ENCODE measurements at places on chromosomes 11 and 22.
A peak's percentile ranks its signal among the peaks of the same experiment; 100 is the strongest.

DNA sequence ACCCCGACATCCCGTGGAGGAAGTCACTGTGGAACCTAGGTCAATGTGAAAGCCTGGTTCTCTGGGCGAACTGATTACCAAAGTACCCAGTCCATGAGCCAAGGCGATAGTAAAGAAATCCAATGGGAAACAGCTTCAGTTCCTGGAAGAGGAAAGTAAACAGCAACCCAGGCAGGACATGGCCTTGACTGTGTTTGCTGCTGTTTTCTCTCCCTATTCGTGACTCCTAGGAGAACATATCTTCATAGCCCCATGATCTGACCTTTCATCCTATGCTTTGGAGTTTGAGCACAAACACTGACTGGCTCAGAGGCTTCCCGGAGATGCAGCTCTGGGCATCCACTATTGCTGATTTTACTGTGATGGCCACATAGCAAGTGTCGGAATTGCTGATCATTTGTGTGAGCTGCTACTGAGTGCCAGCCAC lies 45.1 kb downstream of the LRFN4 start:
- H3K27ac ChIP-seq: no peak overlapping the region
- H3K4me1 ChIP-seq: peaks cover 5% of the 10 kb centered on the region
- H3K36me3 ChIP-seq: no peaks in the 10 kb centered on the region
- H3K4me3 ChIP-seq: no peak overlapping the region
- H3K27me3 ChIP-seq: no peaks in the 10 kb centered on the region
- no peak for DNase-seq

- no peaks in the 10 kb centered on the region for H3K36me3 ChIP-seq
- H3K4me3 ChIP-seq: no peak overlapping the region
- no peak for DNase-seq
- H3K27me3 ChIP-seq: no peaks in the 10 kb centered on the region
- H3K4me1 ChIP-seq: no peaks in the 10 kb centered on the region
- no peak overlapping the region for H3K27ac ChIP-seq
These were observed 957.6 kb upstream of the CCDC90B start for GRCh38 chr11:84243629-84244263.

DNA sequence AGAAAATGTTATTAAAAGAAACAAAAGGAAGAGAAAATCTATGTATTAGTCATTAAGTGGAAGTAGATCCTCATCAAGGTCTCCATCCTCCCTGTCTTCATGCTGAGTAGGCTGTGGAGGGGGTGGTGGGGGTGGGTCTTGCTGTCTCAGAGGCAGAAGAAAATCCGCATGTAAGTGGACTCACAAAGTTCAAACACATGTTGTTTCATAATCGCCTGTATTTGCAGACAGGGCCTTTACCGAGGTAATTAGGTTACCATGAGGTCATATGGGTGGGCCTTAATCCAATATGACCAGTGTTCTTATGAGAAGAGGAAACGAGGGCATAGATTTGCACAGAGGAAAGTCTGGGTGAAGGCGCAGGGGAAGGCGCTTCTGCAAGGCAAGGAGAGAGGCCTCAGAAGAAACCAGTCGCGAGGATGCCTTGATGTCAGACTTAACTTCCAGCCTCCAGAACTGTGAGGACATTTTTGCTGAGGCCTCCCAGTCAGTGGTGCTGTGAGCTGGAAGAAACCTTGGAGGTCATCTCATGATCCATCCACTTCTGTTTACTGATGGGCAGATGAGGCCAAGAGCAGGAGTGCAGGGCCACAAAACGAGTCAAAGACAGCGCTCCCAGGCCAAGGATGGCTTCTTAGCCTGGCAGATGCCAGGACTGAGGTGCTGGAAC lies 49.3 kb upstream of the THY1 start:
- DNase-seq: peak; percentile 40
- no peak overlapping the region for H3K27ac ChIP-seq
- H3K36me3 ChIP-seq: no peaks in the 10 kb centered on the region

DNA sequence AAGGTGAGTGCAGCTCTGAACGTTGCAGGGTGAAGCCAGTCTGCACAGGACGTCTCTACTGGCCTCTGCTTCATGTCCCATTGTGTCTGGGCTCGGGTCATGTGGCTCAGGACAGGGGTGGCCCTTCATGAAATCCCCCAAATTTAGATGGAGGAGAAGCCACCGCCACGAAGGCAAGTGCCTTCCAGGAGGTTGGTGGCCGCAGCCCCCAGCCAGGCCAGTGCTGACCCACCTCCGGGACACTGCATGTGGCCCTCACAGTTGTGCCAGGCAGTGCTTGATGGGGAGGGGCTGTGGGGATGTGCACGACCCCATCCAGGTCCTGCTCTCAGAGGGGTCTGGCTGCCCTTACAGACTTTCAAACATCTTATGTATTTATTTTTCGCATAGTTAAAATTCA lies 1311.1 kb downstream of the BRD1 start:
- no peak for DNase-seq
- H3K4me3 ChIP-seq: no peak overlapping the region
- H3K4me1 ChIP-seq: no peaks in the 10 kb centered on the region
- no peaks in the 10 kb centered on the region for H3K27me3 ChIP-seq

GRCh38 chr22:28408709-28409108 lies 270.9 kb downstream of the TTC28 start:
- no peaks in the 10 kb centered on the region for H3K27me3 ChIP-seq
- DNase-seq: no peak
- H3K36me3 ChIP-seq: no peaks in the 10 kb centered on the region
- no peak overlapping the region for H3K27ac ChIP-seq
- H3K4me1 ChIP-seq: no peaks in the 10 kb centered on the region
- no peak overlapping the region for H3K4me3 ChIP-seq

- peak; percentile 79 for DNase-seq
- peaks cover 6% of the 10 kb centered on the region for H3K36me3 ChIP-seq
- H3K4me3 ChIP-seq: no peak overlapping the region
- H3K4me1 ChIP-seq: no peaks in the 10 kb centered on the region
These were observed 13.3 kb downstream of the MPST start for GRCh38 chr22:37032535-37033460.

DNA sequence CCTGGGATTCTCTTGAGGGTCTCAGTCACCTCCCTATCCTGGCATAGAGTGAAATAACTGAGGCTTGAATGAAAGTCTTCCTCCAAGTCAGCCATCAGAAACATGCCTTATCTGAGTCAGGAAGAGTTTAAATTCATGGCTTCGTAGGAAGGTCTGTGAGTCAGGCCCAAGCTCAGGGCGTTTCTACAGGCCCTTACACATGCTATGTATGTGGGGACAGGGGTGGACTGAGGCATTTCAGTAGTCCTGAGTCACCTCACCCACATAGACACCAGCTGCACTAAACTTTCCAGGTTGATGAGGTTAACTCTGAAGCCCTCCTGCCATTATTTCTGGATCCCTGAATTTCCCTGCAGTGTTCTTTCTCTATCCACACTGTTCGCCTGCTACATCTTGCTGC lies 134.6 kb upstream of the RCN1 start:
- no peak for DNase-seq
- no peaks in the 10 kb centered on the region for H3K36me3 ChIP-seq
- H3K4me1 ChIP-seq: no peaks in the 10 kb centered on the region
- no peak overlapping the region for H3K27ac ChIP-seq
- no peak overlapping the region for H3K4me3 ChIP-seq

- no peaks in the 10 kb centered on the region for H3K36me3 ChIP-seq
- no peaks in the 10 kb centered on the region for H3K27me3 ChIP-seq
- no peak for DNase-seq
- H3K4me1 ChIP-seq: no peaks in the 10 kb centered on the region
These were observed 228.0 kb downstream of the CADM1 start for GRCh38 chr11:115276191-115276590.

DNA sequence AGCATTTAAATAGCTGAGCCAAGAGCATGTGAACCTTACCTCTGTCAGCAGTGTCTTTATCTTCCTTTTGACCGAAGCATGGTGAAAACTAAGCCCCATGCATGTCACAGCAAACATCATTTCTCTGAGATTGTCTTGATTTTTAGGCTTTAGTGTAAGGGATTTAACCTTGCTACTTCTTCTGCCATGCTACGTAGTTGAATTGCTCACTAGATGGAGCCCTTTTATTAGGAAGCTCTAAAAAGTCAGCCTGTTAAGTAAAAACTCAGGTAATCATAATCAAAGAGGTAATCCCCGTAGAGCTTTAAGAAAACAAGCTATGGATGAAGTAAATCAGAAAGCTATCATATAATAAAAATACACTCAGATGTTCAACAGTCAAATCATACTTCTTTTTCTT lies 149.5 kb downstream of the PGR start:
- no peaks in the 10 kb centered on the region for H3K4me1 ChIP-seq
- peak; percentile 59 for DNase-seq
- no peak overlapping the region for H3K27ac ChIP-seq
- H3K27me3 ChIP-seq: no peaks in the 10 kb centered on the region

GRCh38 chr11:29258411-29258810 lies 758.4 kb downstream of the KCNA4 start:
- DNase-seq: no peak
- no peaks in the 10 kb centered on the region for H3K4me1 ChIP-seq
- no peak overlapping the region for H3K27ac ChIP-seq
- no peaks in the 10 kb centered on the region for H3K27me3 ChIP-seq

- peaks cover 8% of the 10 kb centered on the region for H3K36me3 ChIP-seq
- peak; percentile 28 for DNase-seq
- peaks cover 20% of the 10 kb centered on the region for H3K4me1 ChIP-seq
These were observed 2.2 kb upstream of the RPS6KA4 start for GRCh38 chr11:64356498-64357411.

GRCh38 chr11:92295175-92296137 lies 70.8 kb downstream of the FAT3 start:
- DNase-seq: peak; percentile 65
- H3K27ac ChIP-seq: no peak overlapping the region
- peaks cover 3% of the 10 kb centered on the region for H3K4me1 ChIP-seq
- no peaks in the 10 kb centered on the region for H3K27me3 ChIP-seq
- H3K4me3 ChIP-seq: no peak overlapping the region
- H3K36me3 ChIP-seq: no peaks in the 10 kb centered on the region

DNA sequence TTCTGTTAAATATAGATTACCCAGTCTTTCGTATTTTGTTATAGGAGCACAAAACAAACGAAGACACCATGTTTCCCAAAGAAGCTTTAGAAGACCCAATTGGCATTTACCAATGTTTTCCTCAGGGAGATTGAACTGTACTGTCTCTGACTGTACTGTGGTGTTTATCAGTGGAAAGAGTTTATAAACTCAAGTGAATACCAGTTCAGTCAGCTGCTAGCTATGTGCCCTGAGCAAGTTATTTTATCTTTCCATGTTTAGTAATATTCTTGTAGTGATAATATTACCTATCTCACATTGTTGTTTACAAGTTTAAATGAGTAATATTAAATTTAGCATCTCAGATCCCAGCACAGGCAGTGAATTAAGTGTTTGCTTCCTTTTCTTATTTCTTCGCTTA lies 773.2 kb downstream of the KCNA4 start:
- no peak for DNase-seq
- H3K27me3 ChIP-seq: no peaks in the 10 kb centered on the region
- H3K27ac ChIP-seq: no peak overlapping the region
- H3K36me3 ChIP-seq: no peaks in the 10 kb centered on the region

GRCh38 chr22:38139901-38140300 lies 29.4 kb upstream of the BAIAP2L2 start:
- no peak for DNase-seq
- peaks cover 8% of the 10 kb centered on the region for H3K4me1 ChIP-seq
- H3K27ac ChIP-seq: no peak overlapping the region
- H3K4me3 ChIP-seq: no peak overlapping the region

GRCh38 chr11:111137846-111138245 lies 107.7 kb upstream of the POU2AF2 start:
- H3K4me3 ChIP-seq: no peak overlapping the region
- H3K4me1 ChIP-seq: no peaks in the 10 kb centered on the region
- no peaks in the 10 kb centered on the region for H3K36me3 ChIP-seq
- no peak overlapping the region for H3K27ac ChIP-seq

GRCh38 chr11:75536786-75537641 lies 11.3 kb upstream of the GDPD5 start:
- no peaks in the 10 kb centered on the region for H3K36me3 ChIP-seq
- no peak overlapping the region for H3K27ac ChIP-seq
- H3K4me3 ChIP-seq: no peak overlapping the region
- H3K27me3 ChIP-seq: peaks cover 12% of the 10 kb centered on the region

DNA sequence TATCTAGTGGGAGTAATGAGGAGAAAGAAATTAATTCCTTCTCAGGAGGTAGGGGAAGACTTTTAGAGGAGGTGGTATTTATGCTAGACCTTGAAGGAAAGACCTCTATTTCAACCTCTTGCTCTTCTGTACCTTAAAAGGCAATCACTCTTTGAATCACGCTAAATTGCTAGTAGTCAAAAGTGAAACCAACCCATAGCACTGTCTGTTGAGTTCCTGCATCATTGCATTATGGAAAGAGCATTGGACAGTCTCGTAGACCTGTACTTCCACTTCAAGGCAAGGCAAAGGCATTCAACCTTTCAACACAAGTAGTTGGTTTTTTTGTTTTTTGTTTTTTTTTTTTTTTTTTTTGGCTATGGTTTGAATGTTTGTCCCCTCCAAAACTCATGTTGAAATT lies 770.4 kb downstream of the ETS1 start:
- no peak overlapping the region for H3K4me3 ChIP-seq
- DNase-seq: no peak
- no peaks in the 10 kb centered on the region for H3K36me3 ChIP-seq
- H3K27ac ChIP-seq: no peak overlapping the region

GRCh38 chr11:45648931-45649330 lies 16.5 kb downstream of the CHST1 start:
- H3K27ac ChIP-seq: no peak overlapping the region
- no peak overlapping the region for H3K4me3 ChIP-seq
- DNase-seq: no peak

DNA sequence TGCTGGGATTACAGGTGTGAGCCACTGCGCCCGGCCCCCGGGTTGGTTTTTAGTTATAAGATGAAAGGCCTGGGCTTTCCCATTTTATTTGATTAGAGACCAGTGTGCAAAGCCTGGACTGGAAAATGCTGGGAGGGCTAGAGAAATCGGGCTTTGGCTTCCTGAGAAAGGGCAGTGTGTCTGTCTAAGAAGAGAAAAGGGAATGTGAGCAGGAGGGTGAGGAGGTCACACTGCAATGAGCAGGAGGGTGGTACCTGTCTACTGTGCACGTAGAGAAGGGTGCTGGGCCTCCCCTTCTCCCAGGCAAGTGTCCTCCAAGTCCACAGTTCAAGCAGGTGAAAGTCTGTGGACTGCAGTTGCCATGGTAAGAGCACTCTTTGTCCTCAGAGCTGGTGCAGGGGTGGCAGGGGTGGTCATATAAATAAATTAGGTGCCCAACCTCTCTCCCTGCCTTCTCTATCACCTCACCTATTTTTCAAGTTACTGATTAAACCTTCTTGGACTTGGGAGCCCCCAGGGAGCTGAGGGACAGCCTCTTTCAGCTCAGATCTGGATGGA lies 30.8 kb downstream of the SLC5A1 start:
- peaks cover 2% of the 10 kb centered on the region for H3K27me3 ChIP-seq
- H3K27ac ChIP-seq: no peak overlapping the region
- DNase-seq: no peak
- H3K36me3 ChIP-seq: no peaks in the 10 kb centered on the region

- no peak overlapping the region for H3K4me3 ChIP-seq
- peak; percentile 59 for DNase-seq
- H3K27ac ChIP-seq: no peak overlapping the region
- no peaks in the 10 kb centered on the region for H3K4me1 ChIP-seq
- H3K27me3 ChIP-seq: no peaks in the 10 kb centered on the region
These were observed 27.9 kb upstream of the ABCC8 start for GRCh38 chr11:17504330-17505107.

GRCh38 chr11:28632338-28632737 lies 524.1 kb downstream of the METTL15 start:
- H3K36me3 ChIP-seq: no peaks in the 10 kb centered on the region
- H3K27me3 ChIP-seq: no peaks in the 10 kb centered on the region
- no peak for DNase-seq
- H3K27ac ChIP-seq: no peak overlapping the region
- H3K4me1 ChIP-seq: peaks cover 3% of the 10 kb centered on the region
- H3K4me3 ChIP-seq: no peak overlapping the region
